ENCODE measurements at places on chromosomes 12 and 14. TPM values are rescaled to one million over a fixed set of nuclear protein-coding genes. Genes with fewer than 3 reads are reported as not detected.

GRCh38 chr14:53365486-53366130 lies 212.5 kb upstream of the DDHD1 start:
- no peaks in the 10 kb centered on the region for H3K36me3 ChIP-seq

The REP15 gene
- not detected for total RNA-seq

DNA sequence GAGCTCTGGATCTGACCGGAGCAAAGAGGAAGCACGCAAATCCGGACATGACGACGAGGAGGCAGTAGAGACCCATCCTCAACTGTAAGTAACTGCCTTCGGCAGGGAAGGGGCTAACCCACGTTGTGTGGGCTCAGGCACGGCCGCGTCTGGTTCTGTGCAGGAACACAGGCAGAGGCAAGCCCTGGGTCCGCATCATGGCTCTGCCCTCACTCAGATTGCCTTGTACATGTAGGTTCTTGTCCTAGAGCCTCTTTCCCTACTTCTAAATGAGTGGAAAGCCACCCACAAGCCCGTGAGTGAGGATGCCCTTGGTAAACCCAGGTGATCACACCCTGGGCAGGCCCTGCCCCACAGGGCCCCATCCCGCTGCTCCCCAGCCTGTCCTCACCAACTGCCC lies 8.9 kb upstream of the RPLP0 start:
- DNase-seq: peak; percentile 62
- H3K27me3 ChIP-seq: no peaks in the 10 kb centered on the region
- no peak overlapping the region for H3K27ac ChIP-seq
- peaks cover 12% of the 10 kb centered on the region for H3K36me3 ChIP-seq
- no peak overlapping the region for H3K4me3 ChIP-seq

DNA sequence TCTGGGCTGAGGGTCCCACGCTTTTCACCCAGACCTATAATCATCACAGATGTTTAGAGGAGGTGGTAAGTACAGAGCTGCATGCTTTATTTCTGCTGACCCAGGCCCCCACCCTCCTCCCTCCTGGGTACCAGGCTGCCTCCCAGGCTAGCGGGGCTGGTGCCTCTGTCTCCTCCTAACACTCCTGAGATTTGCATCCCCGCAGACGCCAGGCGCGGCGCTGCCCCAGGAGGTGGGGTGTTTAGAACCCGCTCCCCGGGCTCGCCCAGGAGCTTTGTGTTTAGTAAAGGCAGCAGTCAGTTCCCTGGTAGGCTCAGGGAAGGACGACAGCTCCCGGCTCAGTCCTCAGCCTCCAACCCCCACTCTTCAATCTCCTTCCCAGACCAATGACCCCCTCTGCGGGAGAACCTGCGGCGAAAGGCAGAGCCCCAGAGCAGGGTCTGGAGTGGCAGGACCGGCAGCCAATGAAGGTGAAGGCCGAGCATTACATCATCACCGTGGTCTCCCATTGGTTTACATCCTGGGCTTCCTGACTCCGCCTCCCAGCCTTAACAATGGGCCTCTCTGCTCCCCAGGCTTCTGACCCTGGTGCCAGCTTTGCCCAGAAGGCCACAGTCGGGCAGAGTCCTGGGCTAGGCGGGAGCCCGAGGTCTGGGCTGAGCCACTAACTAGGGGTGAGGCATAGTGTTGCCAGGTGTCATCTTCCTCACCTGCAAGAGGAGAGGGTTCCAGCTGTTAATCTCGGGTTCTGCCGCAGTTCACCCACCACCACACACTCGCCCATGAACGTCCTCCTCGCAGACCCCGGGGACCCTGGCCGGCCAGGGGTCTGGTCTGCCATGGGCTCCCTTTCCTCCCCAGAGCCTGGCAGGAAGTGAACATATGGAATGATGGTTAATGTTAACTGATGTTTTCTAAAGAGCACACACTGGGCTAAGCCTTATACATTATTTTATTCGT lies 57.5 kb downstream of the CALM1 start:
- H3K27ac ChIP-seq: peak overlapping the region; percentile 52
- no peak overlapping the region for H3K4me3 ChIP-seq
- H3K4me1 ChIP-seq: no peaks in the 10 kb centered on the region
- no peaks in the 10 kb centered on the region for H3K27me3 ChIP-seq
- DNase-seq: peak; percentile 87

DNA sequence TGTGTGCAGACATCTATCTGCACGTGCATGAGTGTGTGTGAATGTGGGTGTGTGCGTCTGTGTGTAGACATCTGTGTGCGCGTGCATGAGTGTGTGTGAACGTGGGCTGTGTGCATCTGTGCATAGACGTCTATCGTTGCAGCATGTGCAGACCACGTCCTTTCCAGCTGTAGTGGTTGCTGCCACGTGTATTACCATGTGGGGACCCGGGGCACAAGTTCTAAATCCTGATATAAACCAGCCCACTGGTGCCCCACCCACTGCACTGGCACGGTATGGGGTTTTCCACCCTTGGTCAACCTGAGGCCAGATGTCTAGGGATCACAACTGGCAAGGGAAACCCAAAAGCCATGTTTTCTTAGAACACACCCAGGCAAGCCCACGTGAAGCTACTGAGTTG lies 197.0 kb downstream of the ANO2 start:
- DNase-seq: no peak
- H3K27ac ChIP-seq: no peak overlapping the region
- H3K27me3 ChIP-seq: no peaks in the 10 kb centered on the region
- no peaks in the 10 kb centered on the region for H3K4me1 ChIP-seq
- H3K4me3 ChIP-seq: no peak overlapping the region

Measured in pancreas (tissue), 10 donors.